SJCRH30 (cell line): ENCODE measurements at places on chromosomes 1 and 21. TPM values are rescaled to one million over a fixed set of nuclear protein-coding genes. Genes with fewer than 3 reads are reported as not detected.

IGSF9 gene
- total RNA-seq, result 0.06 and 0.08 TPM in 2 replicates

- DNase-seq, result no peak
Observed at GRCh38 chr1:66676613-66677298, 75.5 kb upstream of the DYNLT5 start.

F5 gene
- total RNA-seq, result not detected in 2 replicates

DNA sequence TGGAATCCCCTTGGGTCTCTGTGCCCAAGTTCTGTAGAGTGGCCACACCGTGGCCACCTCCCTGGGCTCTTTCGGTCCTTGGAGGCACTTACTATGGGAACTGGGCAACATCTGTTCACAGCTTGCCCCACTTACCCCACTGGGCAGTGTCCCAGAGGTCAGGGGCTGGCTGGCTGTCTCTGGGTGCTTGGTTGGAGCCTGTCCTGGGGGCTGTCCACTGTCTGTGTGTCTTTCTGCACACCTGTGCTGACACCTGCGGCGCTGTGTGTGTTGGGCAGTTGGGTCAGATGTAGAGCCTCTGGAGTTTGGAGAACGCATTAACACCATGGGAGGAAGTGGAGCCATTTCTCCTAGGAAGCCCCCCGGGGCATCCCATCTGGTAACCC lies 1.3 kb upstream of the TMEM54 start:
- no peak for DNase-seq

RRP1 gene
- total RNA-seq, result 33.5 and 36.2 TPM in 2 replicates

C4BPA gene
- total RNA-seq, result 0.05 and 0.06 TPM in 2 replicates

DNA sequence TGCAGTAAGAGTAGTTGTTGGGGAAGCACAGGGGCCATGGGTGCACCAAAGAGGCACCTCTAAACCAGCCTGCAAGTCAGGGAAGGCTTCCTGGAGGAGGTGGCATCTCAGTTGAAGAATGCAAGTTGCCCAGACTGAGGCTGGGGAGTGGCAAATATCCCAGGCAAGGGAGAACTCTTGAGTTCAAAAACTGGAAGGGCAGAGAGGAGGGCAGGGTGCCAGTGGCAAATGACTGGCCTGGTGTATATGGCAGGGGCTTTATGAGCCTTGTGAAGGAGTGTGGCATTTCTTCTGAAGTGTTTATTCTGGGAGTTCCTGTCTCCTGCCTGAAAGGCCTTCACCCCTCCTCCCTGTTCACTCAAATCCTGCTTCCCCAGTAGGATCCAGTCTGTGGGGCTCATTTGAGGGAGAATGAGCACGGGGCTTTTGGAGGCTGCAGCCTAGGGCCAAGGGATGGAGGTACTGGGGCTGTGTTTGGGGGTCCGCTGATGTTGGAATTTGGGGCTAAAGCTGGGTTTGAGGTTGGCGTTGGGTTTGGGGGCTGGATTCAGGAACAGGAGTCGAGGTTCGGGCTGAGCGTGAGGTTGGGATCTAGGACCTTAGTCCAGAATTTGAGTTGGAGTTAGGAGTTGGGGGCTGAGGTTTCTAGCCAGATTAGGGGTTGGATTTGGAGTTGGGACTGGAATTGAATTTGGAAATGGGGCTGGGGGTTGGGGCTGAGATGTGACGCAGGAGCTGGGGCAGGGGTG lies at the start of gene TMEM125:
TMEM125 (plus strand) TSS at position 357 of the 749 bp plus-strand sequence. CDS start 2,740 bp downstream, outside the sequence.
- no peak for DNase-seq

CRYZ gene
- 36.1 and 39.0 TPM in 2 replicates for total RNA-seq

- no peak for DNase-seq
Observed at GRCh38 chr1:24325587-24326449, 6.7 kb downstream of the GRHL3 start.

- DNase-seq, result no peak
Observed at GRCh38 chr1:74363220-74363619, 128.0 kb downstream of the TNNI3K start.

SAMD11 gene
- 39.0 and 39.2 TPM in 2 replicates for total RNA-seq

ALG14 gene
- 4.6 and 5.5 TPM in 2 replicates for total RNA-seq

- DNase-seq, result no peak
Observed at GRCh38 chr1:230153641-230154296, 86.7 kb downstream of the GALNT2 start.

GRCh38 chr1:214970016-214970415 lies 112.5 kb upstream of the KCNK2 start:
- DNase-seq, result no peak

DNA sequence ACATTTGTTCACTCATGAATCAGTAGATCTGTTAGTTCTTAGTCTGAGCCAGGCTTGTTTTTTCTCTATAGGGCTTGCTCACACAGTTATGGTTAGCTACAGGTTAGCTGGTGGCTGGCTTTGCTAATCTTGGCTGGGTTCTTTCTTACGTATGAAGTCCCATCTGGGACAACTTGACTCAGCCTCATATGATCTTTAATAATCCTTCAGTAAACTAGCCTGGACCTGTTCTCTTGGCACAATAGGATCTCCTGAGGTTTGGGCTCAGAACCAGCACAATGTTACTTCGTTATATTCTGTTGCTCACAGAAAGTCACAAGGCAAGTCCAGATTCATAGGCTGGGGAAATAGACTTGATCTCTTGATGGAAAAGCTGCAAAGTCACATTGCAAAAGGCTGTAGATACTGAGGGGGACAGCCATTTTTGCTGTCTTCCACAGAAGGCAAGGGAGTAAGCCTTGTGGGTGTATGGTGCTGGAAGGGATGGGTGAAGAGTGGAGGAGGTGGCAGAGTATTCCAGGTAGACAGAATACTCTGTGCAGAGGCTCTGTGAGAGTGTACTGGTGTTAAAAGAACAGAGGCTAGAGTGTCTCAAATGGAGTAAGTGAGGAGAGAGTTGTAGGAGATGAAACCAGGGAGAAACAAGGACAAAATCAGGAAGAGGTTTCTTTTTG lies 24.4 kb downstream of the EFCAB7 start:
- DNase-seq, result no peak

GRCh38 chr1:87408665-87409248 lies 80.1 kb downstream of the LMO4 start:
- DNase-seq, result no peak

- DNase-seq, result no peak
Observed at GRCh38 chr1:174218983-174219382, 59.7 kb downstream of the RABGAP1L start.

- no peak for DNase-seq
Observed at GRCh38 chr21:45533361-45533845, 8.8 kb downstream of the SLC19A1 start.

FCN3 gene
- not detected in 2 replicates for total RNA-seq

TRIM62 gene
- total RNA-seq, result 16.9 and 17.6 TPM in 2 replicates

DNA sequence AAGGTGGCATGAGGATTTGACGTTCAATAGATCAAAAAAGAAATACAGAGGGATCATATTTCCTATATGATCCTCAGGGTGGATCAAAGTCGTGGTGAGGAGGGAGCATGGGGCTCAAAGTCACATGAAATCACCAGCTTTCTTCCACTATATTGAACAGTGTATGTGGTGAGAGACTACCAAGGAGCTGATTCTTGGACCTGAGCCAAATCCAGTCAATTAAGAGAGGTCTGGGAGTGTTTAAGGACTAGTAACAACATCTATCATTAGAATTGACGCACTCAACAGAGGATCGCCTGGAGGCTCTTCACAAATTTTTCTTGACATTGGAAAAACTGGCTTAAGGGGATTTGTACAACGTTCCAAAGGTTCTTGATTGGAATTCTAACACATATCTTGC lies 267.7 kb upstream of the PROX1 start:
- DNase-seq, result no peak

GRCh38 chr1:200891774-200892157 lies 2.9 kb upstream of the INAVA start:
- DNase-seq, result peak; percentile 69

DNA sequence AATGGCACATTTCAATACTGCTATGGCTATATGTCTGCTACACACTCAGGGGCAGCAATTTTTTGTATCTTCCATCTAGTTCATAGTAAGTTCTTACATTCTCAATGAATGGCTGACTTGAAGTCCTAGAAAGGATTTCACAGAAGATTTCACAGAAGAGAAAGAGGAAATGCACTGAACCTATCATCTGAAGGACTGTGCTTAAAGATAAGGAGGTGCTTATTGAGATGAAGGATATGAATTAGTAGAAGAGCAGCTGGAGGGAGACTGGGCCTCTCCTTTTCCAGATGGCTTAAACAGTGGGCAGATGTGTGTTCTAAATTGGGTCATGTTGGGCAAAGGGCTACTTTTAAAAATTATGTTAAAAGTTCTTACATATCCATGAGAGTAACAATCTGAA lies 14.6 kb downstream of the ADAR start:
- DNase-seq, result no peak

- DNase-seq, result no peak
Observed at GRCh38 chr1:117136749-117137148, 15.2 kb upstream of the TRIM45 start.

- DNase-seq, result no peak
Observed at GRCh38 chr21:45341779-45342178, 54.1 kb upstream of the POFUT2 start.

DNA sequence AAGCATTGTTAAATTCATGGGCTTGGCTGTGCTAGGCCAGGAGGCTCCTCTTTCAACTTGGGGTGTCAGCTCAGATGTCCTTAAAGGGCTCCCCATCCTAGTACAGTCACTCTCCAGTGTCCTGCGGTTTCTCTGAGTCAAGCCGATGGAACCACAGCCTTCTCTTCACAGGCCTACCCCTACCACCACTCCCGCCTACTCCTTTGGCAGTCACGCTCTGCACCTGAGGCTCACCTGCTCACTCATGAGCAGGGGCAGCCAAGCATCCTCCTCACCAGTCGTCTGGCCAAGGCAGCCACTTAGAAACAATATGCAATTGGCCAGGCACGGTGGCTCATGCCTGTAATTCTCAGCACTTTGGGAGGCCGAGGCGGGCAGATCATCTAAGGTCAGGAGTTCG lies 3.6 kb downstream of the ACOT7 start:
- DNase-seq, result no peak

AKT3 gene
- 32.7 and 40.4 TPM in 2 replicates for total RNA-seq

LAD1 gene
- total RNA-seq, result 1.1 and 2.9 TPM in 2 replicates

DNA sequence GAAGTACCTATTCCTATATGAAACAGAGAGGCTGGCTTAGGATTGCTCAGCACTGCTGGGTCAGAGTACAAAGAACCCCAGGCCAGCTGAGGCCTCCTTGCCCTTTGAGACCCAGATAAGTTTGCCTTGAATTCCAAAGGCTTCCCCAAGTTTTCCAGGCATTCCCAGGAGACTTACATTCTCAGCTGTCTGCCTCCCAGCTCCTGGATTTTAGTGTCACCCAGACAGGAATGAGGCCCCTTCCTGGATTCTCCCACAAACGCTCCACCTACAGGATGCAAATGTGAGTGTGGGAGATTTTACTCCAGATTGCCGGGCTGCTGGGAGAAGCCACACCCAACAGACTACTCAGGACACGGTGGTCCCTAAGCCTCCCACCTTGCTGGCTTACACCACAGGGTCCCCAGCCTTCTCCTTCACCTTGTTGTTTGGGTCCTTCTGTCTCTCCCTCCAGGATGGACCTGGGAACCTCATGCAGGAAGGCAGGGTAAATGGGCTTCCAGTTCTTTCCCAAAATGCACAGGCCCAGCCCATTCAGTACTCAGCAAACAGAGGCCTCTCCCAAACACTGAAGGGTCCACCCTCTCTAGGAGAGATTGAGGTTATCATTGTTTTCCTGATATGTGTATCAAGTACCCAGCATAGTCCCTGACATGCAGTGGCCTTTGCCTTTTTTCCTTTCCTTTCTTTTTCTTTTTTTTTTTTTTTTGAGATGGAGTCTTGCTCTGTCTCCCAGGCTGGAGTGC lies 10.6 kb downstream of the RHBG start:
- peak; percentile 82 for DNase-seq

C4BPB gene
- not detected in 2 replicates for total RNA-seq

DNA sequence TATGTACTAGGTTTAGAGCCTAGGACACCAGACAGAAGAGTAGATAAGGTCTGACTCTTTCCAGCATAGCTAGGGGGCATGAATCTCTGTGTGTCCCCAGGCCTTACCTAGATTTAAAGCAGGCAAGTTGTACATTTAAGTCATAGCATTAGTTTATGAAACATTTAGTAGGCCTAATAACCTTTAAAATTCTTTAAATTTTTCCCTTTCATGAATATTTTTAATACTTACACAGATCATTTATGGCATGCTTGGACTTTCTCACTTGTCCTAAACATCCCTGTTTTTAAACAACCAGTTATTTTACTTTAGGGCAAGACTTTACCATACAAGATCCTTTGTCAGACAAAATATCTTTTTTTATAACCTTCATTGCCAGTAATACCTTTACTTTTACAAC lies 258.4 kb upstream of the ZRANB2 start:
- DNase-seq, result peak; percentile 13

KRTAP19-5 gene
- not detected in 2 replicates for total RNA-seq

- no peak for DNase-seq
Observed at GRCh38 chr1:18166929-18167328, 59.3 kb downstream of the IGSF21 start.

RAB42 gene
- not detected in 2 replicates for total RNA-seq

- DNase-seq, result no peak
Observed at GRCh38 chr21:27803571-27803970, 836.7 kb upstream of the ADAMTS5 start.

TBX15 gene
- total RNA-seq, result 58.0 and 63.1 TPM in 2 replicates

DCST2 gene
- not detected in 2 replicates for total RNA-seq

DNA sequence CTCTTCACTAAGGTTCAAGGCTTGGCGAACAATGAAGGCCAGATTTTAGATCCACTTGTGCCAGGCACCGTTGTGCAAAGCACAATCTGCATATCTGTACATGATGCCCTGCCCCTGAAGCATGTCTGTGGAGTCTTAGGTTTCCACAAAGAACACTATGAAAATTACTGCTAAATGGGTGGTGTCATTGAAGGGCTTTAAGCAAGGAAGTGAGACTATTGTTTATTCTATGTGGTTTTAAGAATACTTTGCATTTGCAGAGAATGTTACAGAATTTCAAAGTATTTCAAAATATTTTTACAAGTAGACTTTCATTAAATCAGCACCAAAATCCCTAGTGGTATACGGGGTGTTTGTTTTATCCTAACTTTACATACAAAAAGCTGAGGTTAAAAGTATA lies 8.8 kb downstream of the TSEN15 start:
- DNase-seq, result no peak

OLIG2 gene
- 15.9 and 17.2 TPM in 2 replicates for total RNA-seq

CD1E gene
- total RNA-seq, result 0.10 and 0.34 TPM in 2 replicates

GRCh38 chr1:82449506-82450057 lies 648.8 kb downstream of the ADGRL2 start:
- DNase-seq, result no peak

GRCh38 chr1:4058706-4059105 lies 158.6 kb upstream of the C1orf174 start:
- DNase-seq, result no peak

DNA sequence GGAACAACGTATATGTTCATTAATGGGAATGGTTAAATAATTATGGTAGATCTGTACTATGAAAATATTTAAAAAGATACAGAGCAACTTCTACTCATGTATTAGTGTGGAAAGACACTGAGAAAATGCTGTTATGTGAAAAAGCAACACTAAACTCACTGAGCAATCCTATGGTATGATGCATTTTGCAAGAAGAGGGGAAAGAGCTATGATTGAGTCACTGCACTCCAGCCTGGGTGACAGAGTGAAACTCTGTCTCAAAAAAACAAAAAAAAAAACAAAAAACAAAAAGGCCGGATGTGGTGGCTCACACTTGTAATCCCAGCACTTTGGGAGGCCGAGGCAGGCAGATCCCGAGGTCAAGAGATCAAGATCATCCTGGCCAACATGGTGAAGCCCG lies 44.4 kb downstream of the ATP5PO start:
- no peak for DNase-seq

- DNase-seq, result no peak
Observed at GRCh38 chr1:5484451-5485165, 507.6 kb downstream of the NPHP4 start.
